ENCODE measurements at places on chromosomes 3 and 15.

DNA sequence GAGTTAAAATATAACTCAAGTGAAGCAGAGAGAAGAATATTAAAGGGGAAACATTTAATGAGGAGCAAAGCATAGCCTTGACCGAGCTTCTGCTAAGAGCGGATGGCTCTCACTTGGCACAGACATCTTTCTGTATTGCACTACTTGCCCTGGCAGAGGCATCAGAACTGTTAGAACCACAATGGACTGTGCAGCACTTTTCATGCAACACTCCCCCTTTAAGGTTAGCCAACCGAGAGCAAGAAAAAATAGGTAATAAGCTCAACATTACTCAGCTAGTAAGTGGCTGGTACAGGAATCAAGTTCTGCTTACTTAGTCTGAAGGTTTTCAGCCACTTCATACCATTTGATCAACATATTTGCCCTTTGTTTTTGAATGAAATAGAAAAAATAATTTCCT, 33.7 kb downstream of the CRTC3 start:
- no peak for DNase-seq

DNA sequence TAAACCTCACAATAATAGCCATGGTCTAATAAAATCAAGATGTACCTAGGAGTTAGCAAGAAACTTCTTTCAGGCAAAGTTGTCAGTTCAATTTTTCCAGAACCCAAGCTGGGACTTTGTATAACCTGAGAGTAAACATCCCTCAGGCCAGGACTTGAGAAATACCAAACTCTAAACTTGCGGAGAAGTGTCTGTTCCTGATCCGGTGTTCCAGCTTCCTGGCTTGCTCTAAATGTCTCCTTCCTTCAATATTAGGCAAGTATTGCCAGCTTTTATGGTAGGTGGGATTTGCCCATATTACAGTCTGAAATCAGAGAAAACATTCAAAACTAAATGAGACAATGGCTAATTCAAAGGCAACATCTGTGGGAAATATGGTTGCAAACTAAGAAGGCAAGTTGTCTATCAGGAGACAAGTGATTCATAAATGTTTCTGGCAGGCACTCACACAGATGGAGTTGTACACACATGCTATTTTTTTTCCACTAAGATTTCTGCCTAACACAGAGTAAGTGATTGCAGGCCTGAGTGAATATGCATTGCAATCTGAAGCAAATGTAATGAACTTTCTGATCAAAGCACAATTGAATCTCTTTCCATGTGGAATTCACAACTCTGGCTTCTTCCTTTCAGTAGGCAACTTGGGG, 88.3 kb upstream of the COL8A1 start:
- no peak for DNase-seq

- DNase-seq = no peak
Measured at GRCh38 chr3:143083781-143084180, 35.8 kb upstream of the CHST2 start.

GRCh38 chr3:154720921-154721320, 290.9 kb upstream of the GPR149 start:
- no peak for DNase-seq

- DNase-seq = no peak
Measured at GRCh38 chr3:43203022-43203421, 83.3 kb upstream of the SNRK start.

DNA sequence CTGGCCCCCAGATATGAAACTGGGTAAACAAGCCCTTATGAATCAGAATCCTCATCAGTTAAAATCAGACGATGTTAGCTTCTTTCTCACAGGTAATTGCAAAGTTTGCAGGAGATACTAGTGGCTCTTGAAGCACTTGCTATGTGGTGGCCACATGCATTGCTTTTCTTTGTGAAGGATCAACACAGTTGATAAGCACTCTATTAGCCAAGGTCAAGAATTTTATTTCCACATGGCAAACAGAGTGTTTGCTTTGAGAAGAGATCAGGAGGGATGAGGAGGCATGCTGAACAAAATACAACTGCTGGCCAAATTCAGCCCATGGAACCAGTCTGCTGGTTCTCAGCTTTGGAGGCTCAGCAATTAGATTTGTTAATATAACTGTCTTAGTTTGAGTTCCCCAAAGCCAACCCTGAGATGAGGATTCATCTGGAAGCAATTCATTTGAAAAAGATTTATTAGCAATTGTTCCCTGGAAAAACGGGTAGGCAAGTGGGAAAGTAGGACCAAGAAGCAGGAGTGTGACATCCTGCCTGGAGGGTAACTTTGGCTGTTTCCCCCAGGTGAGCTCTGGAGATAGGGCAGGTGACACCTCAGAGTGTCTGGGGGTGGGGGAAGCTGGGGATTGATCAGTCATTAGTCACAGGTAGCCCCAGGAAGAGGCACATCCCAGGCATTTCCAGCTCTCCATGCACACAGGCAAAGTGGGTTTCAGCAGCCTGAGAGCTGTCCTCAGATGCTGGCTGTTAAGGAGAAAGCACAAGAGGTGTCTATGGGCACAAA, 180.3 kb downstream of the ABHD5 start:
- DNase-seq = no peak

GRCh38 chr3:8712045-8712907, 21.3 kb upstream of the CAV3 start:
- no peak for DNase-seq

- DNase-seq = no peak
Measured at GRCh38 chr15:81080996-81081395, 53.1 kb upstream of the CFAP161 start.

- DNase-seq = no peak
Measured at GRCh38 chr3:71551311-71551919, 32.1 kb downstream of the FOXP1 start.

GRCh38 chr3:121989943-121990342, 32.1 kb downstream of the ILDR1 start:
- no peak for DNase-seq
